ENCODE measurements at places on chromosomes 6 and 20. TPM values are rescaled to one million over a fixed set of nuclear protein-coding genes. Genes with fewer than 3 reads are reported as not detected.

SESN1 gene
- total RNA-seq: 43.8 TPM

FAM209B gene
- not detected for total RNA-seq

CGA gene
- total RNA-seq: not detected

CCDC167 gene
- 40.3 TPM for total RNA-seq

DNA sequence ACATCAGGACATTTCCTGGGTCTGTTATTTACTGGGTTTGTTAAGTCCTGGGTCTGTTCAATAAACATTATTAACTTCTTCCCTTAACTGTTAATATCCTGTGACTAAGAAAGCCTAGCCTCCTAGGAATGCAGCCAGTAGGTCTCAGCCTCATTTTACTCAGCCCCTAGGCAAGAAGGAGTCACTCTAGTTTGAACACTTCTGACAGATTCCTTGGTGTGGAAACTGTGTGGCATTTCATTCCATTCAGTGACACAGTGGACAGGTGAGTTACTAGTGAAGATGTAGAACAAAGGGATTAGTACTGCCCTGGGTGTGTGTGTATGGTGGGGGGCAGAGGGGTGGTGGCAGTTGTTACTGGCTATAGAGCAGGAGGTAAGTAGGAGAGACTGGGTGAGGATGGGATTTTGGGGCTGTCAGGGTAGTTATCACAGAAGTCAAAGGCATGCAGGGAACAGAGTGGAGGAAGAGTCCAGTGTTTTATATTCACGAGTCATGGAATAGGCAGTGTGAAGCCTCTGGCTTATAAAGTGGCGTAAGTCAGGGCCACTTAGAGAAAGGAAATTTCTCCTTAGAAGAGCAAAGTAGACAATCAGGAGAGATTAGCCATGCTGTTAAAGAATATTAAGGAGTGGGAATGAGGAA is 28.4 kb downstream of the RNF182 start:
- no peaks in the 10 kb centered on the region for H3K36me3 ChIP-seq
- no peak for DNase-seq
- H3K27me3 ChIP-seq: no peaks in the 10 kb centered on the region
- H3K4me1 ChIP-seq: no peaks in the 10 kb centered on the region
- no peak overlapping the region for H3K27ac ChIP-seq

DNA sequence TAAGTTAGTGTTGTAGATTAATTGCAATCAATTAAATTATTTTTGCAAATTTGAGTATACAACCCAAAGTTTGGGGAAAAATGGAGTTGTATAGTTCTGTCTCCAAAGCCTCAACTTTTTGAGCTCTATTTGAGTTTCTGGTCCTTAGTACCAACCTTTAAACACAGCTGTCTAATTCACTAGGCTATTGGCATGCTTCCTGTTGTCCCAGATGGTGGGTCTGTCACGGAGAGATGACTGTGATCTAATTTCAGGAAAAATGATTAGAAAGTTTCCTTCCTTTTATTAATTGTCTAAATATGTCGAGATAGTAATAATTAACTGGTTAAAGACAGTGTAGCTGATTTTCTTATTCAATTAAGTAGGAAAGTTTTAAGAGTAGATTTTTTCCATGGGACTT is 109.6 kb downstream of the SCAF8 start:
- peaks cover 34% of the 10 kb centered on the region for H3K4me1 ChIP-seq
- H3K27me3 ChIP-seq: no peaks in the 10 kb centered on the region
- no peaks in the 10 kb centered on the region for H3K36me3 ChIP-seq
- DNase-seq: no peak

- peak; percentile 97 for DNase-seq
- no peaks in the 10 kb centered on the region for H3K27me3 ChIP-seq
- peaks cover 36% of the 10 kb centered on the region for H3K4me1 ChIP-seq
Observed at GRCh38 chr6:36682328-36683144, 4.0 kb downstream of the CDKN1A start.

- no peak overlapping the region for H3K27ac ChIP-seq
- H3K36me3 ChIP-seq: no peaks in the 10 kb centered on the region
- H3K4me3 ChIP-seq: no peak overlapping the region
- no peak for DNase-seq
- no peaks in the 10 kb centered on the region for H3K27me3 ChIP-seq
Observed at GRCh38 chr6:16978686-16979085, 123.2 kb upstream of the STMND1 start.

DNA sequence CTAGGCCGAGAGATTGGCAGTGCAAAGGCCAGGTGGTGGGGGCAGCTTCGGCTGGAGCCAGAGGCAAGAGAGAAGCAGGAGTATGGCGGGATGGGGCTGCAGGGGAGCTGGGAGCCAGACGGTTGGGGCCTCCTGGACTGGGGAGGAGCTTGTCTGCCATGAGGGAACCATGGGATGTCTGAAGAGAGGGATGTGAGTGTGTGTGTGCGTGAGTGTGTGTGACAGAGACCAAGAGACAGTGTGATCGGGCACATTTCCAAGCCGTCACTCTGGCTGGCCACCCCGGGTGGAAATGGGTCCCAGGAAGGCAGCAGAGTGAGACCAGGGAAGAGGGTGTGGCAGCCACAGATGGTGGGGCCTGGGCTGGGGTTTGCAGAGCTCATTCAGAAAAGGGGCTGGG is 13.8 kb downstream of the PHACTR3 start:
- H3K4me3 ChIP-seq: no peak overlapping the region
- H3K36me3 ChIP-seq: no peaks in the 10 kb centered on the region
- no peak for DNase-seq
- no peaks in the 10 kb centered on the region for H3K27me3 ChIP-seq
- H3K27ac ChIP-seq: no peak overlapping the region

DNA sequence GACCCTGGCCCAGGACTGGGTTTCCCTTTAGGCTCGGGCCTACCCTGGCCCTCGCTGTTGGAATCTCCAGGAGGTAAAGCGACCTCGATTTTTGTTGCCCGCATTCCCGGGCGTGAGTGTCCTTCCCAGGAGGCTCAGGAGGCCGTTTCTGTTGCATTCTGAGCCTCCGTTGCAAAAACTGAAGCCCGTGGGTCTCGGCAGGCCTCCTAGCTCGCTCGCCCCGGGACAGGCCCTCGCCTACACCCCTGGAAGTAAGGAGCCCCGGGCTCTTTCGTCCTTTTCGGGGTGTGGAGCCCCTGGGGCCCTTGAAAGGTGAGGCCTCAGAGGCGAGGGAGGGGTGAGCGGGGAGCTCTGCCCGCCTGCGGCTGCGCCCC is 2.3 kb downstream of the NR2E1 start:
- no peak overlapping the region for H3K27ac ChIP-seq
- H3K4me3 ChIP-seq: peak overlapping the region; percentile 2
- H3K4me1 ChIP-seq: peaks cover 52% of the 10 kb centered on the region
- no peaks in the 10 kb centered on the region for H3K36me3 ChIP-seq

- H3K4me3 ChIP-seq: no peak overlapping the region
- no peaks in the 10 kb centered on the region for H3K4me1 ChIP-seq
- no peak overlapping the region for H3K27ac ChIP-seq
- H3K27me3 ChIP-seq: no peaks in the 10 kb centered on the region
- no peak for DNase-seq
Observed at GRCh38 chr6:12118607-12119006, 106.5 kb downstream of the HIVEP1 start.

- H3K4me3 ChIP-seq: no peak overlapping the region
- no peak for DNase-seq
- H3K4me1 ChIP-seq: peaks cover 8% of the 10 kb centered on the region
- H3K36me3 ChIP-seq: no peaks in the 10 kb centered on the region
- H3K27ac ChIP-seq: no peak overlapping the region
- H3K27me3 ChIP-seq: no peaks in the 10 kb centered on the region
Observed at GRCh38 chr20:45913116-45913515, 1.2 kb upstream of the PLTP start.

DNA sequence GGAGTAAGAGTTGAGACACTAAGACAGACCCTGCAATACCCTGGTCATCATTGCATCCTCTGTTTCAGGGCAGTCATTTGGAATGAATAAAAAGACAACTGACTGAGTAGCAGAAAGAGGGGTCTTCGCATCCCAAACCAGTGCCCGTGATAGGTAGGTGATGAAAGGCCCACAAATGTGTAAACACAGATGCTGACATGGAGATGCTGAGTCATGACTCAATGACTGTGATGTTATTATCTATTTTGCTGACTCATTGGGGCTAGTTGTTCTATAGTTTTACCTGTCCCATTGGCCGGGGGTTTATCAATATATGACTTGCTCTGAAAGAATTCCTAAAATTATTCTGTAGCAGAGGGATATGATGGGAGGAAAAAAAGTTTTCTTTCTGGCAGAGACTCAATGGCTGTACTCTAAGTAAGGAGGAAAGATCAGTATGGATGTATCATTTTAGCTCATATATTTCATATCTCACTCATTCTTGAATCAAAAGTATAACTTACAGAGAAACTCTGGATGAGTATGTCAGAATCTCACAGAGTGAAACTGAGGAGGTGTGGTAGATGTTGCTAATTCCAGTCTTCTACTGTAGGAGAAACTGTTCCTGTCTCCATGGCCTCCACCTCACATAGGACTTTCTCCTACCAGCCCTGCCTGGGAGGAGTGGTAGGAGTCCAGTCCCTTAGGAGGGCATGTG is 119.9 kb upstream of the PREP start:
- no peak overlapping the region for H3K27ac ChIP-seq
- no peak overlapping the region for H3K4me3 ChIP-seq
- no peaks in the 10 kb centered on the region for H3K27me3 ChIP-seq
- no peak for DNase-seq
- no peaks in the 10 kb centered on the region for H3K4me1 ChIP-seq

DNA sequence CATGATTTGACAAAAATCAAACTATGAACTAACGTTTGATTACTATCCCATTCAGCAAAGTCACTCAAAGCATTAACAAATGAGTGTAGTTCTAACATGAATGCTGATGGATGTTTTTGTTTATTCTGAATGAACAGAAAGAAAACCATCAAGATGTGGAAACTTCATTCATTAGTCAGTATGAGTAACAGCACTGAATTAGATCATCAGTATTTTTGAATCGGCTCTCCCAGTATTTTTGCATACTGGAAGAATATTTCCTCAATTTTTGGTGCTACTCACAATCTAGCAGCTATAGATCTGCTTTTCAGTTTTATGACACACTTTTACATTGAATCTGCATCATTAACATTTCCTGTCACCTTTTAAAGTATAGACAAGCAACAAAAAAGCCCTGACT is 63.8 kb upstream of the CD83 start:
- no peaks in the 10 kb centered on the region for H3K27me3 ChIP-seq
- H3K27ac ChIP-seq: no peak overlapping the region
- H3K4me3 ChIP-seq: no peak overlapping the region
- H3K4me1 ChIP-seq: no peaks in the 10 kb centered on the region

DNA sequence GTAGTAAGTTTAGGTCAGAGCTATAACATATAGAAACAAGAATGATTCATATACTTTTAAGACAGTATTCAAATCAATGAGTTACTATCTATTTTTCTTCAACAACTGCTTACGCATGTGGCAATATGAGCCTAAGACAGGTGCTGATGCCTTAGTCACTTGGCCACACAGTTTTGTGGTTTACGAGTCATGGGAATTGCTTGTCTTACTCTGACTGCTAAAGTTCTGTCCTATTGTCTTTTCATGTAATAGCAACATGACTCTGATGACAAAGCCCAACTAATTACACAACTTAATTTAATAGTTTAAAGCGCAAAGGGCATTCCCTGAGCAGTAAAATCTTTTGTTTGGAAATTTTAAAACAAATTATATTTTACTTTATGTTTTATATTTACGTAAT is 159.3 kb upstream of the CENPW start:
- no peak overlapping the region for H3K27ac ChIP-seq
- no peaks in the 10 kb centered on the region for H3K4me1 ChIP-seq
- H3K27me3 ChIP-seq: no peaks in the 10 kb centered on the region
- no peaks in the 10 kb centered on the region for H3K36me3 ChIP-seq
- no peak overlapping the region for H3K4me3 ChIP-seq

DNA sequence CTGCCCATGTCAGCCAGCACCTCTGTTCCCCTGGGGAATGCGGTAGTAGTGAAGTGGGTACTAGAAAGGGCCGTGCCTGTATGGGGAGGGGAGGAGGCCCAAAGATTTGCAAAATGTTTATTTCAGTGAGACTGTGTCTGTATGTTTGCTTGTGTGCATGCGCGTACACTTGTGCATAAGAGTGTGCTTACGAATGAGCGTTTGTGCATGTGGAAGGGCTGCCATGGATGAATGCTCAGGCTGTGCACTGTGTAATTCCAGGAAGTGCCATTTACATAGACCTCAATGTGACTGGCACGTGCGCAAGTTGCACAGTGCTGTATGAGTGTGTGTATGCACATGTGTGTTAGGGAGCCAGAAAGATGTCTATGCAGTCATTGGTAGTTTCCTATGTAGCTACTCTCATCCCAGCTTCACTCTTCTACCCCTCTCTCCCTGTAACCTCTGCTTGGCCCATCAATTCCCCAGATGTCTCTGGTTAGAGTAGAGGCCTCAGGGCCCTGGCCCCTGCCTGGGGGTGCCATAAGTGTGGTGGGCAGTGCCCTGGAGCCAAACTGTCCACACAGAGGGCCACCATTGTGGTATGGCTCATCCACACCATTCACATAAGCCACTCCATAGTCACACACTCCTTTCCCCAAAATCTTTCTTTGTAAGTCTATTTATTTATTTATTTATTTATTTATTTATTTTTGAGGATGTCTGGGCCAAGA is 26.8 kb upstream of the SLC22A7 start:
- no peaks in the 10 kb centered on the region for H3K27me3 ChIP-seq
- H3K36me3 ChIP-seq: no peaks in the 10 kb centered on the region
- H3K4me1 ChIP-seq: peaks cover 53% of the 10 kb centered on the region
- DNase-seq: peak; percentile 56
- no peak overlapping the region for H3K4me3 ChIP-seq

- H3K4me1 ChIP-seq: no peaks in the 10 kb centered on the region
- no peak for DNase-seq
- H3K27ac ChIP-seq: no peak overlapping the region
Observed at GRCh38 chr6:14286144-14286543, 168.6 kb downstream of the CD83 start.

DNA sequence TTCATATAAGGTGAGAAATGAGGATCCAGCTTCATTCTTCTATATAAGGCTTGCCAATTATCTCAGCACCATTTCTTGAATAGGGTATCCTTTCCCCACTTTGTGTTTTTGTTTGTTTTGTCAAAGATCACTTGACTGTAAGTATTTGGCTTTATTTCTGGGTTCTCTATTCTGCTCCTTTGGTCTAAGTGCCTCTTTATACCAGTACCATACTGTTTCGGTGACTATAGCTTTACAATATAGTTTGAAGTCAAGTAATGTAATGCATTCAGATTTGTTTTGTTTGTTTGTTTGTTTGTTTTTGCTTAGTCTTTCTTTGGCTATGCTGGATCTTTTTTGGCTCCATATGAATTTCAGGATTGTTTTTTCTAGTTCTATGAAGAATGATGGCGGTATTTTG is 64.6 kb downstream of the ERMARD start:
- H3K4me3 ChIP-seq: no peak overlapping the region
- no peak for DNase-seq
- no peaks in the 10 kb centered on the region for H3K36me3 ChIP-seq
- no peak overlapping the region for H3K27ac ChIP-seq
- H3K4me1 ChIP-seq: no peaks in the 10 kb centered on the region
- no peaks in the 10 kb centered on the region for H3K27me3 ChIP-seq

Measured in thyroid gland (tissue), 4 donors.